ENCODE measurements at places on chromosomes 6 and 20. TPM values are rescaled to one million over a fixed set of nuclear protein-coding genes. Genes with fewer than 3 reads are reported as not detected.

- DNase-seq, result no peak
These were observed 17.3 kb upstream of the SNRPB2 start for GRCh38 chr20:16712511-16712947.

GRCh38 chr6:37105148-37106050 is 64.6 kb upstream of the PIM1 start:
- no peak for DNase-seq

- DNase-seq, result no peak
These were observed 150.5 kb downstream of the IPCEF1 start for GRCh38 chr6:154206141-154206540.

DNA sequence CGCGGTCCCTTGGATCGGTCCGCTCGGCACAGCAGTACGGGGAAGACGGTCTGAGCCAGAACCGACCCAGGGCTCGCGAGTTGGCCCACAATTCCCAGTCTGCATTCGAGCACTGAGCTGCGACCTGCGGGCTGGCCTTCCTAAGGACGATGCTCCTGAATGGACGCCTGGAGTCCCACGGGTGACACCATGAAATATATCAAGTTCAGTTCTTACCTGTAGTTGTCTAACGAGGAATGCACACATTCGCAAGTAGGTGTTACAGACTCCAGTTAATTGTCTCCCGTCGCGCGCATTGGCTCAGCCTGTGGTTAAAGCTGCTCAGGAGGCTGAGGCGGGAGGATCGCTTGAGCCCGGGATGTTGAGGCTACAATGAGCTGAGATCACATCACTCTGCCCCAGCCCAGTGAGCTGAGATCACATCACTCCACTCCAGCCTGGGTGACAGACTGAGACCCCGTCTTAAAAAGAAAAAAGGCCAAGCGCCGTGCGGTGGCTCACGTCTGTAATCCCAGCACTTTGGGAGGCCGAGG is 802 bp downstream of the PEX7 start:
- DNase-seq, result no peak

Gene GRIK2
- 0.72 TPM for total RNA-seq

Gene C20orf96
- total RNA-seq, result 8.2 TPM

Gene FUT9
- not detected for total RNA-seq

Gene BMP2
- 25.3 TPM for total RNA-seq

Gene NMBR
- not detected for total RNA-seq

Gene RSPH3
- 17.5 TPM for total RNA-seq
